ENCODE measurements at places on chromosomes 3 and 15. TPM values are rescaled to one million over a fixed set of nuclear protein-coding genes. Genes with fewer than 3 reads are reported as not detected.

The SERINC4 gene
- 0.21 TPM for total RNA-seq

GRCh38 chr3:120428924-120429323 lies 21.9 kb downstream of the FSTL1 start:
- no peaks in the 10 kb centered on the region for H3K36me3 ChIP-seq
- H3K4me3 ChIP-seq, result no peak overlapping the region
- no peaks in the 10 kb centered on the region for H3K4me1 ChIP-seq
- H3K27ac ChIP-seq, result no peak overlapping the region
- no peaks in the 10 kb centered on the region for H3K27me3 ChIP-seq

GRCh38 chr3:43073116-43073835 lies 32.6 kb downstream of the POMGNT2 start:
- H3K27ac ChIP-seq, result no peak overlapping the region
- no peak for DNase-seq
- no peaks in the 10 kb centered on the region for H3K27me3 ChIP-seq
- no peaks in the 10 kb centered on the region for H3K36me3 ChIP-seq

GRCh38 chr3:81638480-81638879 lies 123.0 kb downstream of the GBE1 start:
- no peak overlapping the region for H3K4me3 ChIP-seq
- H3K27me3 ChIP-seq, result no peaks in the 10 kb centered on the region
- H3K4me1 ChIP-seq, result no peaks in the 10 kb centered on the region
- H3K36me3 ChIP-seq, result no peaks in the 10 kb centered on the region
- DNase-seq, result no peak
- H3K27ac ChIP-seq, result no peak overlapping the region
